ENCODE measurements at places on chromosomes 5 and 9. TPM values are rescaled to one million over a fixed set of nuclear protein-coding genes. Genes with fewer than 3 reads are reported as not detected.

DNA sequence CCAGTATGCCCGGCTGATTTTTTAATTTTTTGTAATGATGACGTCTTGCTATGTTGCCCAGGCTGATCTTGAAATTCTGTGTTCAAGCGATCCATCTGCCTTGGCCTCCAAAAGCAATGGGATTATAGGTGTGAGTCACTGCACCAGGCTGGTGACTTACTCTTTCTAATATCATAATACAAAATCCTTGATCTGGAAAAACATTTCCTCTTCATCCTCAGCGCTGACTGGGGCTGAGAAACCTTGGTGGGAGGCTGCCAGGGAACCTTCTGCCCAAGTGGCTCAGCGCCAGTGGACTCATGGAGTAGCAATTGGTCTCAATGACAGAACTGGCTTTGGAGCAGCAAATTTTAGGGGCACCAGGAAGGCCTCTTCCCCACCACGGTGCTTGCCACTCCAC lies 17.5 kb upstream of the SEMA4D start:
- no peak overlapping the region for H3K4me3 ChIP-seq
- no peaks in the 10 kb centered on the region for H3K27me3 ChIP-seq
- DNase-seq: no peak

DNA sequence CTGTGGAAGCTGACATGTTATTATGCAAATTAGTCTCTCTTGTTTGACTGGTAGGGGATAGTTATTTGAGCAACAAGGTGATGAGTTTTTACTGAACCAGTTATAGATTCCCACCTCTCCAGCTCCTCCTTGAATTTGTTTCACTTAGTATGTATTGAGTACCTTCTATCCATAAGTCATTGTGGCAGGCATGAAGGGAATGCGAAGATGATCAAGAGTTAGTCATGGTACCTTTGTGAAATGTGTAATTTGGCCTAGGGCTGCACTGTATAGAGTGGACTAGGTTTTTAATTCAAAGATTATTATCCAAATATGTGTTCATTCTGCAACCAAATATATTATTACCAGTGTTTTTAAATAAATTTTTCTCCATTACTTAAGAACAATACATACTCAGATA lies 110.1 kb downstream of the HACD4 start:
- no peak overlapping the region for H3K4me3 ChIP-seq
- H3K4me1 ChIP-seq: no peaks in the 10 kb centered on the region
- H3K36me3 ChIP-seq: no peaks in the 10 kb centered on the region
- no peak for DNase-seq

- no peak overlapping the region for H3K4me3 ChIP-seq
- no peaks in the 10 kb centered on the region for H3K36me3 ChIP-seq
- 0 out of 2 replicates have a peak, but pooled peaks cover 6% of the 10 kb centered on the region for H3K4me1 ChIP-seq
- no peak for DNase-seq
Observed at GRCh38 chr5:57948091-57948490, 465.5 kb upstream of the ACTBL2 start.

GRCh38 chr5:33153372-33153771 lies 287.4 kb upstream of the TARS1 start:
- DNase-seq: no peak
- no peak overlapping the region for H3K27ac ChIP-seq
- H3K4me1 ChIP-seq: no peaks in the 10 kb centered on the region
- no peaks in the 10 kb centered on the region for H3K36me3 ChIP-seq
- no peaks in the 10 kb centered on the region for H3K27me3 ChIP-seq

DNA sequence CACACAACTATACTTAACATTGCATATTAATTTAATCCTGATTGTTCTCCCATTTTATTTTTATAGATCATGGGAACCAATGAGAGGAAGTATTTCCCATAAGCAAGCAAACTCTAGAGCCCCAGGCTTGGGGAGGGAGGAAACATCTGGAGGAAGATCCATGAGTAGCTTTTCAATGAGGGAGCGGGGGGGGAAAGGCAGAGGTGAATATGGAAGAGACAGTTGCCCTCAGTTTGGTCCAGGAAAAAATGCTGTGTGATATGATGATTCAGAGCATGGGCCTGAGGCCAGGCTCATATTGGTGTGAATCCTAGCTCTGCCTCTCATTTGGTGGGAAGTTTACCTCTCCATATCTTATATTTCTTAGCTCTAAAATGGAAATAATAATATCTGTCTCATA lies 42.2 kb upstream of the ALDOB start:
- no peak overlapping the region for H3K4me3 ChIP-seq
- peaks cover 19% of the 10 kb centered on the region for H3K4me1 ChIP-seq
- no peak for DNase-seq
- no peaks in the 10 kb centered on the region for H3K36me3 ChIP-seq

Gene SH3PXD2B
- total RNA-seq: 50.1 TPM

DNA sequence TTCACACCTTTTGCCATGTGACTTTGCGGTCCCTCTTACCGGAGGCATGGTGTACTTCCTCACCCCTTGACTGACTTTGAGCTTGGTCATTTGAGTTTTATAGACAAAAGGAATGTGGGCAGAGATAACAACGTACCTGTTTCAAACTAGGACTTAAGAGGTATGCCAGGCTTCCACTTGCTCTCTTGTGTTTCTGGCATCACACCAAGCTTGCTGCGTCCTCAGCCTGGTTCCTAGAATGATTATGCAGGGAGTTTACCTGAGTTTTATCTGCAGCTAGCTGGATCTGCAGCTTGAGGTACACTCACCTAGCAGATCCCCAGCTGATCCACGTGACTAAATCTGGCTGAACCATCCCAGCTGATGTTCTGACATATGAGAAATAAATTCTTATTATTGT lies 66.2 kb downstream of the PLK2 start:
- no peak overlapping the region for H3K4me3 ChIP-seq
- H3K4me1 ChIP-seq: peaks cover 12% of the 10 kb centered on the region
- no peak for DNase-seq
- no peaks in the 10 kb centered on the region for H3K36me3 ChIP-seq
- no peaks in the 10 kb centered on the region for H3K27me3 ChIP-seq

Gene PRLR
- 1.4 TPM for total RNA-seq

Gene CCDC171
- total RNA-seq: 4.4 TPM

All from GM23338 (cell line).